ENCODE measurements at places on chromosomes 11 and 22. TPM values are rescaled to one million over a fixed set of nuclear protein-coding genes. Genes with fewer than 3 reads are reported as not detected.

The ALDH3B2 gene
- 19.9 TPM for total RNA-seq

DNA sequence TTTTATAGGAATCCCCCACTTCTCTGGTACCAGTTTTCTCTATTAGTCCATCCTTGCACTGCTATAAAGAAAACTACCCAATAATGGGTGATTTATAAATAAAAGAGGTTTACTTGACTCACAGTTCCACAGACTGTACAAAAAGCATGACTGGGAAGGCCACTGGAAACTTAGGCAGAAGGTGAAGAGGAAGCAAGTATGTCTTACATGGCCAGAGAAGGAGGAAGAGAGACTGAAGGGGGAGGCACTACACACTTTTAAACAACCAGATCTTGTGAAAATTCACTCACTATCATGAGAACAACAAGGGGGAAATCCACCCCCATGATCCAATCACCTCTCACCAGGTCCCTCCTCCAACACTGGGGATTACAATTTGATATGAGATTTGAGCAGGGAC lies 68.9 kb upstream of the GNAZ start:
- H3K36me3 ChIP-seq: no peaks in the 10 kb centered on the region
- no peaks in the 10 kb centered on the region for H3K27me3 ChIP-seq
- no peak overlapping the region for H3K4me3 ChIP-seq

The SLC25A22 gene
- 10.3 TPM for total RNA-seq

DNA sequence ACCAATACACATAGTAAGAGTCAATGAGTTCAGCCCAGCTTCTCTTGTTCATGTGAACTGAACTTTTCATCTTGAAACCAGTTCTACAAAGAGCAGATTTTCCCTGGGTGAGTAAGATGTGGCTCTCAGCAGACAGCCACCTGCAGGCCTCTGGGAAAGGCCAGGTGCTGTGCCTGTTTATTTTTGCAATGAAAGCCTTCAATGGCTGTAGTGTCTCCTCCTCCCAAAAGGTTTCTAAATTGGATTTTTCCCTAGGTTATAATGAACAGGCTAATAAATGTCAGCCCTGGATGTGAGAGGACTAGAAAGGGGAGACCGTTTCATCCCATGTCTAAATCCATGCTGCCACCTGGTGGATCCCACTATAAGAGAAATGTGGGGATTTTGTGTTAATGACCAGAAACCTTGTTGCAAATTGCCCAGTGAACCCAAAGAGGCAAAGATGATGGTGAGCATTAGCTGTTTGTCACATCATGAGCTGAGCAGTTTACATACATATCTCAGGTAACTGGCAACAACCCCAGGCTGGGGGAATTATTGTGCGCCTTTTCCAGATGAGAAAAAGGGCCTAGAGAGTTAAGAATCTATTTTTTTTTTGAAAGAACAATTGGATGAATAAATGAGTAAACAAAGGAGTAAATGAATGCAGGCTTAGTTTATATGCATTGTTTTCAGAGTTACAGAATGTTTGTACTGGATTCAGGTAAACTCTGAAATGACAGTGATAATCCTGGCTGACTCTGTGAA lies 12.7 kb downstream of the C11orf91 start:
- peaks cover 37% of the 10 kb centered on the region for H3K4me1 ChIP-seq
- no peak overlapping the region for H3K4me3 ChIP-seq
- no peak overlapping the region for H3K27ac ChIP-seq
- H3K27me3 ChIP-seq: no peaks in the 10 kb centered on the region

- H3K27me3 ChIP-seq: no peaks in the 10 kb centered on the region
- H3K4me3 ChIP-seq: no peak overlapping the region
- DNase-seq: no peak
- peaks cover 25% of the 10 kb centered on the region for H3K4me1 ChIP-seq
- peak overlapping the region; percentile 59 for H3K27ac ChIP-seq
Observed at GRCh38 chr11:61887839-61888494, 3.4 kb downstream of the FADS3 start.

DNA sequence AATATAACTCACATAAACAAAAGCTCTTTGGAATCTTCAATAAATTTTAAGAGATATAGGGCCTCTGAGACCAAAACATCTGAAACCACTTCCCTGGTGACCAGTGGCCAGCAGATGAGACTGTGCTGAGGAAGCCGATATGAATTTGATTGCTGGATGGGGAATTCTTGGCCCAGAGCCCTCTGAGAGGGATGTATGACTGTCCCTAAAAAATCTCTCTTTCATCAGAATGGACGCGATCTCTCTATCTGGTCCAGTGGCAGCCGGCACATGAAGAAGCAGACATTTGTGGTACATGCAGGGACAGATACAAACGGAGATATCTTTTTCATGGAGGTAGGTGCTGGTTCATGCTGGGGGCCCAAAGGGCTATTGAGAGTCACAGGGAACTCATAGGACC lies 37.5 kb downstream of the MYBPC3 start:
- DNase-seq: no peak
- H3K27ac ChIP-seq: no peak overlapping the region
- H3K27me3 ChIP-seq: no peaks in the 10 kb centered on the region
- no peak overlapping the region for H3K4me3 ChIP-seq
- H3K4me1 ChIP-seq: no peaks in the 10 kb centered on the region

DNA sequence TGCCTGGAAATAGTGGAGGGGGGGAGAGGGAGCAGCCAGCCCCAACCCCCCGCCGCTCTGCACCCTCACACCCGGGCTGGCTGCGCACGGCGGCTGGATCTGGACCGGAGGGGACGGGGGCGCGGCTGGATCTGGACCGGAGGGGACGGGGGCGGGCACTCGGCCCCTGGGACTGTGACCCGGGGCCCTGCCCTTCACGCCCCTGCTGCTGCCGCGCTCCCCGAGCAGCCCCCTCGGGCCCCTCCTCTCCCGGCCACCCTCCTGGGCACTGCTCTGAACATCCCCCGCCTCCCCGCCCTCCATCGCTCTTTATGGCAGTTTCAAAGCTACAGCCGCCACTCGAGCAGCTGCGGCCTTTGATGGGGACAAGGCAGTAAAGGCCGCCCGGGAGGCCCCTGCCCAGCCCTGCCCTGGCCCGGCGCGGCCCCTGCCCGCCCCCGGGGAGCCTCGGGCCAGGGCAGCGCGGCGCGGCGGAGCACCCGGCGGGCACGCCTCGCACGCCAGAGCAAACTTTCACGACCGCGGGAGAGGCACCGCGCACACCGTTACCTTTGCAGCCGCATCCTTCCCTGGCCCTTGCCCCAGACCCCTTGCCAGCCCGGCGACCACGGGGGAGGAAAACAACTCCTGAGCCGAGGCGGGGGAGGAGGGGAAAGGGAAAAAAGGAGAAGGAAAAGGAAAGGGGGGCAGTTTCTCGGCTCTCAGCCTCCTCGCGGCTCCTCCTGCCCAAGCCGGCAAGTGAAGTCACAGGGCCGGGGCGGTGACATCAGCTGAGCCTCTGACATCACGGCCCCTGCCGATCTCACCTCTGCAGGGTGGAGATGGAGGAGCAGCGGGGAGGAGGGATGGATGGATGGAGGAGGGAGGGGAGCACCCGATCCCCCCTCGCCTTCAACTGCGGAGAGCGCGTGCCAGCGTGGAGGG lies 13.1 kb upstream of the TCF20 start:
- H3K4me3 ChIP-seq: peak overlapping the region; percentile 44
- no peaks in the 10 kb centered on the region for H3K36me3 ChIP-seq
- DNase-seq: no peak

The OR51F2 gene
- not detected for total RNA-seq

DNA sequence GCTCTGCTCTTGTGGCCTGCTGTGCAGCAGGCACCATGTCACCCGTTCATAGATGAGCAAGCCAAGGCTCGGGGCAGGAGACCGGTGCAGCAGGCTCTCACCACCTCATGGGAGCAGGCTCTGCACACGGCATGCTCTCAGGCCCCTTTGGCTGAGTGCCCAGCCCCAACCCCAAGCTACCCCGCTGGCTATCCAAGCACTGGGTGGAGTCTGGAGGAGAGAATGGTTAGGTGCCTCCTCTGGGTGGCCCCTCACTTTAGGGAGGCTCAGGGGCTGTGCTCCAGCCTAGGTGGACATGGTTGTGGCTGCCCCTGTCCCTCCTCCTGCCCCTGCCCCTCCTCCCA lies 199.9 kb downstream of the IGLL1 start:
- H3K4me3 ChIP-seq: no peak overlapping the region
- no peak for DNase-seq
- no peak overlapping the region for H3K27ac ChIP-seq
- no peaks in the 10 kb centered on the region for H3K4me1 ChIP-seq
- no peaks in the 10 kb centered on the region for H3K36me3 ChIP-seq

DNA sequence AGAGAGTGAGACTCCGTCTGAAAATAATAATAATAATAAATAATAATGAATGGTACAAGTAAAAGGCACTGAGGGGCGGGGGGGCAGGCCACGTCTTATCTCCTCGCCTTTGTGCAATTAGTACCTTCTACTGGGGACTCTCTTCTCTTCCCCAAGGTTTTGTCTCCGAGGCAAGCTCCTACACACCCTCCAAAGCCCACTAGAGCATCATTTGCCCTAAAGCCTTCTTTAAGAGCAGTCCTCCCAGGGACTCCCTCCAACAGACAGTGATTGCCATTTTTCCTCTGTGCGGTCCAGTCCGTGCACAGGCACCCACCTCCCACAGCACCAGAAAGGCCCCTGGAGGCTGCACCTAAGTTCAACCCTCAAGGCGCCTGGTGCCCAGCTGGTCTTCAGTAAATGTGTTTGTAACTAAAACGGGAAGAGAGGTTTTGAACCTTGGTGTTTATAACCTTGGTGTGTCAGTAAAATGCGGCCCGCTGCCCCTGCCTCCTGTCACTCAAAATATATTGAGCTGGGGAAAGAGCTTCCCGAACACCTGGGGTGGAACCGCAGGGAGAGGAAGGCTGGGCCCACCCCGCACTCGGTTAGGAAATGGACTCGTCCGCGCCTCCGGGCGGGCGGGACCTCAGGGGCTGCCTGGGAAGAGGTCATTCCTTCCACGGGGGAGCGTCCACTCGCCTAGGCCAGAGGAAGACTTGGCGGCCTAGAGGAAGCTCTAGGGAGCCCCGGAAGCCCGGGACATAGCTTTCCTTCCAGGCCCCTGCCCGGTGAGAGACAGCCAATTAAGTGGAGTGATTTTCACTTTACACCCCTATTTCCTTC lies 4.7 kb upstream of the KDELR3 start:
- no peak overlapping the region for H3K27ac ChIP-seq
- H3K27me3 ChIP-seq: no peaks in the 10 kb centered on the region
- H3K4me3 ChIP-seq: no peak overlapping the region
- no peak for DNase-seq
- peaks cover 19% of the 10 kb centered on the region for H3K4me1 ChIP-seq

DNA sequence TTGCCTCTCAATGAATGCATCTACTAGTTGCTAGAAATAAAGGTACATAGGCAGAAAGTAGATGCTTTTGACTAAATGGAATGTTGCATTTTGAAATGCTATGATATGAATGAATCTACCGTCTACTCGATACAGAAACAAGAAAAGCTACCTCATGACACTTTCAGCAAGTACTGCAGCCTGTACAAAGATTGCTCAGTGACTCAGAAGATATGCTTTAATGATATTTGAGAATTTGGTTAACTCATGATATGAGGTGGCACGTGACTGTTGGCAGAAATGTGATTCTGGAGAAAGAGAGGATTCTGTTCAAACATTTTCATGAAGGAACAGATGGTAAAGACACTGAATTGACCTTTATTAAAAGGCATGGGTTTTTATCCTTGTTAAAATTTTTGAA lies 76.0 kb downstream of the HSD17B12 start:
- no peak overlapping the region for H3K27ac ChIP-seq
- H3K36me3 ChIP-seq: no peaks in the 10 kb centered on the region
- no peak overlapping the region for H3K4me3 ChIP-seq
- no peaks in the 10 kb centered on the region for H3K27me3 ChIP-seq
- no peaks in the 10 kb centered on the region for H3K4me1 ChIP-seq
- no peak for DNase-seq

The CADM1 gene
- total RNA-seq: 37.1 TPM

DNA sequence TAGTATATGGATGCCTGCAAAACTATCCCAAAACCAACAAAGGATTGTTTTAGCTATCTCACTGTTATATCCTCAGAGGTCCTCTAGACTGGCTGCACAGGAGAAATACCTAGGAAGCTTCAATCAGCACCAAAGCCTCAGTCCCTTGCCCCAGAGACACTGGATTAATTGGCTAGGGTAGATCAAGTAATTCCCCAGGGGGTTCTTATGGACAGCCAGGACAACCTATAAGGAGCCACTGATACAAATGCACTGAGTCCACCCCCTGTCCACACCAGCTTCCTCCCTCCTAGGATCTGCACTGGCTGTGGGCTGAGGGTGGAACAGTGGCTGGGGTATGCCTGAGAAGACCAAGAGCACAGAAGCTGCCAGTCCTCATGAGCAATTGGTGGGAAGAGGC lies 16.3 kb downstream of the ADORA2A start:
- H3K27me3 ChIP-seq: no peaks in the 10 kb centered on the region
- no peaks in the 10 kb centered on the region for H3K36me3 ChIP-seq
- DNase-seq: no peak

- no peaks in the 10 kb centered on the region for H3K27me3 ChIP-seq
- DNase-seq: no peak
- H3K4me1 ChIP-seq: peaks cover 4% of the 10 kb centered on the region
- no peak overlapping the region for H3K4me3 ChIP-seq
- H3K27ac ChIP-seq: no peak overlapping the region
- peaks cover 3% of the 10 kb centered on the region for H3K36me3 ChIP-seq
Observed at GRCh38 chr11:121515335-121515671, 62.5 kb upstream of the SORL1-AS1 start.

GRCh38 chr11:30254307-30255298 lies 23.8 kb downstream of the FSHB start:
- no peak overlapping the region for H3K27ac ChIP-seq
- H3K36me3 ChIP-seq: no peaks in the 10 kb centered on the region
- no peak for DNase-seq
- no peak overlapping the region for H3K4me3 ChIP-seq

- no peak overlapping the region for H3K27ac ChIP-seq
- no peak for DNase-seq
- H3K4me1 ChIP-seq: no peaks in the 10 kb centered on the region
Observed at GRCh38 chr22:22463855-22464540, 44.5 kb downstream of the ZNF280B start.

DNA sequence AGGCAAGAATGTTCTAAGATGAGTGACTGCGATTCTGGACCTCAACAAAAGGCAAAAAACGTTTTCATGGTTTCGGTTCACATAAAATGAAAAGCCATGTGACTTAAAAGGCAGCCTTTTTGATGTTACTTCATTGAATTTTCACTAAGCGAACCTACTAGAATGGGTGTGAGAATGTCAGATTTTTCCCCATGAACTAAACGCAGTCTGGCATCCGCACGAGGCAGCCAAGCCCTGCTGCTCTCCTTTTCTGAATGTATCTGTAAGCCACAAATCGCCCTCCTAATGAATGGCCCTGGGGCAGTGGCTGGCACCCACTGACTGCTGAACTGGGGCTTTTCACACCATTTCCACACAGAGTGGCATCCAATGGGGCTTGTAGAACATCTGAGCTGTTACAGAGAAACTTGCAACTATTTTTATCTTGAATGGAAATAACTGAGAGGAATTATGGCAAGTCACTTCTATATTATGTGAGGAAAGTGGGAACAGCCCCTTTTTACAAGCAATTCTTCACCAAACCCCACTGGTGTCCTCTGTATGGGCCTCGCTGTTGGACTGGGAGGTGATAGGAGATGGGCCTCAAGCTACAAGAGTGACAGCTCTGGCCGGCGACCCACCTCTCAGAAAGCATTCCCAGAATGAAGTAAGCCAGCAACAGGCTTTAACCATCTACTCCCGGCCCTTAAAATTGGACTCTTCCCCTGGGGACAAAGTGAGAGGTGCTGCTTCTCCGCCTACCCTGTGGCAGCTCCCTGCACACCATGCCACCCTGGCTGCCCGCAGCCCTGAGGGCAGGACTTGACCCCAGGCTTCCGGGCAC lies 29.4 kb downstream of the PPP2R1B start:
- H3K4me3 ChIP-seq: no peak overlapping the region
- no peaks in the 10 kb centered on the region for H3K27me3 ChIP-seq
- peaks cover 18% of the 10 kb centered on the region for H3K36me3 ChIP-seq
- H3K27ac ChIP-seq: peak overlapping the region; percentile 95
